ENCODE measurements at places on chromosomes 1 and 21.

GRCh38 chr21:34997294-34997693 is 51.8 kb downstream of the RUNX1 start:
- DNase-seq = no peak

DNA sequence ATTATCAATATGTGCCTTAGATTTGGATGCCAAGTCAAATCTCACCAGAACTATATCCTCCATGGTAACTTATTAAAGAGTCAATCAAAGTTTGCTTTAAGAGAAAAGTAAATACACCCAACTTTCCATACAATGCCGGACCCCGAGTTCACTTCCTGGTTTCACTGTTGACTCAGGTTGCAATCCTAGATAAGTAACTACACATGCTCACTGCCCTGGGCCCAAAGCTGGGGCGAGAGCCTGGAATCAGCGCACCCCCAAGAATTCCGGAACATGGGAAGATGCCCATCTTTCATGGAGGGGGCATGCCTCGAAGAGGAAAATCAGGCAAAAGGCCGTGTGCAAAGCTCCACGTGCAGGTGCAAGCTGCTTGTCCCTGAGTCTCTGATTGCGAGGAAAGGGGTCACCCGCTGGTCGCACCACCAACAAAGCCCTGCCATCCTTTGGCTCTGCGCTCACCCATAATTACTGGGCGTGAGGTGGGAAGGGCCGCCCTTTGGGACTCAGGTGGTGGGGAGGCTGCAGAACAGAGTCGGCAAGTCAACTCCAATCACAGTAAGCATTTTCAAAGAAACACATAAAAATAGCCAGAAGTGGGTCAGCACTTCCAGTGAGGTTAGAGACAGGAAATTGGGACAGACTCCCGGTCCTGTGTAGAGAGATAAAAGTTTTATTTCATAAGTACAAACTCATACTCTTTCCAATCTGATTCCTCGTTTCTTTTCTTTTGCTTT is 167.7 kb downstream of the TOMM20 start:
- DNase-seq = no peak

GRCh38 chr21:38561613-38562581 is 63.6 kb upstream of the ERG start:
- DNase-seq = no peak

DNA sequence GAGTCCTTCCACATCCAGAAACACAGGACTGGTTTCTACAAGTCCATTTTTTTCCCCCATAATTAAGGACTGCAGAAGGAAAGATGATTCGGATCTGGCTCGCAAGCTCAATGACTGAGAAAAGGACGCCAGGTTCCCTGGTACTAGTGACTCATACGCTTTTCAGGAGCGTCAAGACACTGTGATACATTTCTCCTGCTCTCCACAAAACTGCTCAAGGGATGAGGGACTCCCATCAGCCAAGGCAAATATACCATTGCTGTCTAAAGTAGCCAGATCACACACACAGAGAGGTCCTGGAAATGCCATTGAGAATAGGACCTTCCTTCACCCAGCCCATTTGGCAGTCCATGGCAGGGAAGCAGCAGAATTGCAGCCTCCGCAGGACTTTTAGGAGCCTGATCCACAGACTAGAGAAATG is 253.6 kb upstream of the IRF2BP2 start:
- no peak for DNase-seq

DNA sequence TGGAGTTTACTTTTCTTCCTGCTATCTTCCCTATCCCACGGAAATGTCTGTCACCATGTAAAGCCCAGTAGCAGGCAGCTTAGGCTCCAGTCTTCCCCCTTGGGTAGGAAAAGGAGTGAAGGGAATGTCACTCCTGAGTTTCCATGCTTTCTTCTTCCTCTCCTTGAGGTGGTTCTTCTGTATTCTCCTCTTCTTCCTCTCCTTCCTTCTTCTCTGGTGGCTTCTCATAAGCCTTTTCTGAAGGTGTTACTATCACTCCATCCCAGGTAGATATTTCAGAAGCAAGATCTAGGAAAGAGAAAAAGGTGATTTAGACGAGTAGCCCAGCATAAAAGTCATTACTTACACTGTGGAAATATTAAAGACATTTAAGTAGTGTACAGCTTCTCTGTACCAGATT is 3.8 kb downstream of the SNAPIN start:
- DNase-seq = no peak

GRCh38 chr1:205627956-205628355 is 3.9 kb downstream of the ELK4 start:
- no peak for DNase-seq

DNA sequence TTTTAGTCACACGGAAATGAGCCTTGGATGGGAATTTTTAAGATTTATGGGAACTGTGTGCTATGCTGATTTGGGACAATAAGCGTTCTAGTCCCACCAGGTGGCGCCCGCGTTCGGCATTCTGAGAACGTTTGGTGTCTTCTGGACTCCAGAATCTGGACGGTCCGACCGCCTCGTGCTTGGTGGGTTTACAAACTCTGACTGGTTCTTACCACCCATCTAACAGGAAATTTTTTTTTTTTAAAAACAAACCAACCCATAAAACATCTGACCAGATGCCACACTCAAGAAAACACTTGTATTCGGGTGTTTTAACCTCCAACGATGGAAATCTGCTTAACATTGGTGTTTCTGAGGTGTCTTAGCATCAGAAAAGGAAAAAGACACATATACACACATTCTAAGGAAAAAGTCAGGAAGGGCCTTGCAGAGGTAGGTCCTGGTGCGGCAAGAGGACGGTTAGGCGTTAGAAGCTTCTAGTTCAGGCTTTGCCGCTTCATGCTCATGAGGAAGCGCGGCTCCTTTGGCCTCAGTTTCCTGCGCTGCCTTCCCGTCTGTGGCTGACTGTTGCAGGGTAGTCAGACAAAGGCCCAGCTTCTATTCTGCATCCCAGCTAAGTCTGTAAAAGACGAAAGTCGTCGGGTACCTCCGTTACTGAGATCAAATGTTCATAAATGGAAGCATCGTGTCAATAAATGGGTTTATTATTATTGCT is 814 bp upstream of the DYRK3 start:
- DNase-seq = peak; percentile 77

All from hematopoietic multipotent progenitor cell (in vitro differentiated cells).